Bronchial epithelial cell (primary cell): ENCODE measurements at places on chromosomes 13 and 19. TPM values are rescaled to one million over a fixed set of nuclear protein-coding genes. Genes with fewer than 3 reads are reported as not detected.
A peak's percentile ranks its signal among the peaks of the same experiment; 100 is the strongest.

Gene SERTAD1
- 35.7 and 41.6 TPM in 2 replicates for total RNA-seq

Gene ILF3
- 85.8 and 97.4 TPM in 2 replicates for total RNA-seq

Gene TMEM259
- 54.8 and 65.9 TPM in 2 replicates for total RNA-seq

Gene DCT
- total RNA-seq = under 0.01 TPM in 1 of 2 replicates, not detected in the other

Gene NFIX
- total RNA-seq = 5.4 and 5.8 TPM in 2 replicates

GRCh38 chr19:10315335-10316214 is at the start of gene FDX2:
FDX2 (minus strand) TSS chr19:10316015; CDS start chr19:10315996, 19 bp downstream.
- peak; percentile 65 for DNase-seq

- no peak for DNase-seq
Observed at GRCh38 chr19:18291019-18291524, 9.7 kb upstream of the JUND start.

DNA sequence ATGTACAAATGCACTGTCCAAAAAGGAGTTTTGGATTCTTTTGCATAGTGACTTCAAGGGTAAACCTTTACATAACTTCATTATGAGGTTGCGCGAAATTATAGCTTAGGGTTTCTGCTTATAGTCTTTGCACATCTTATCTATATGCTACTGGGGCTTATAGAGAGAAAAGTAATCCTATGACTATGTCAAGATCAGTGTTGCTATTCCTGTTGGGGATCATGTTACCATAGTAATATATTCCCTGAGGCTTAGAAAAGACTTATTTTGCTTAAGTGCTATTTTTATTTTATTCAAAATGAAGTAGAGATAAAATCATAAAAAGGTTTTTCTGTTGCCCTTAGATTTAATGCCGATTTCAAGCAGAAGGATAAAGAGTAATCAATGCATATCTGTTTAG is 14.7 kb upstream of the POSTN start:
- no peak for DNase-seq

DNA sequence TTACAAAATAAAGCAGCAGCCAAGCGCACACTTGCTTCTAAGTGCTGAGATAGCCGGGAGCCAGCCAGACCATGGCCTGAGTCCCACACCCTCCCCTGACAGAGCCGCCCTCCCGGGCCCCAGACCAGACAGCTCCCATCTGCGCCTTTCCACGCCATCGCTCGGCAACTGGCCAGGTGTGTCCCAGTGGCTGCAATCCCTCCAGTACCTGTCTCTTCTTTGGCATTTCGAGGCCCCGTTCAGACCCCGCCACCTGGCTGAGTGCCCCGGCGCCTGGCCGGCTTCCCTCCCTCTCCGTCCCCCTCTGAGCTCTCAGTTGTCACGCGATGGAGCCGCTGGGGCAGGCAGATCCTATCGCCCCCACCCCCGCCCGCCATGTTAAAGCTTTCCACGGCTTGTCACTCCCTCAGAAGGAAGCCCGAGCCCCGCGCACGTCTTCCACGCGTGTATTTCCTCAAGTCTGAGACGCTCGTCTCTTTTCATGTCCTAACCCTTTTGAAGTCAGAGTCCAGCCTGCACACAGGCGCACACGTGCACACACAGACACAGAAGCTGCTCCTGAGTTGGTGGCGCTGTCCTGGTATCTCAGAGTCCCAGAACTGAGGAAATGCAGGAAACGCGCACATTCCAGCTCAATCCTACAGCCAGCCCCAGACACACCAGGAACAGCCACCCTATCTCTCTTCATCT is 7.9 kb downstream of the MLLT1 start:
- DNase-seq = no peak

- DNase-seq = no peak
Observed at GRCh38 chr19:1067341-1067957, 482 bp downstream of the ARHGAP45 start.

- DNase-seq = no peak
Observed at GRCh38 chr13:51168623-51169022, 53.6 kb upstream of the FAM124A start.

DNA sequence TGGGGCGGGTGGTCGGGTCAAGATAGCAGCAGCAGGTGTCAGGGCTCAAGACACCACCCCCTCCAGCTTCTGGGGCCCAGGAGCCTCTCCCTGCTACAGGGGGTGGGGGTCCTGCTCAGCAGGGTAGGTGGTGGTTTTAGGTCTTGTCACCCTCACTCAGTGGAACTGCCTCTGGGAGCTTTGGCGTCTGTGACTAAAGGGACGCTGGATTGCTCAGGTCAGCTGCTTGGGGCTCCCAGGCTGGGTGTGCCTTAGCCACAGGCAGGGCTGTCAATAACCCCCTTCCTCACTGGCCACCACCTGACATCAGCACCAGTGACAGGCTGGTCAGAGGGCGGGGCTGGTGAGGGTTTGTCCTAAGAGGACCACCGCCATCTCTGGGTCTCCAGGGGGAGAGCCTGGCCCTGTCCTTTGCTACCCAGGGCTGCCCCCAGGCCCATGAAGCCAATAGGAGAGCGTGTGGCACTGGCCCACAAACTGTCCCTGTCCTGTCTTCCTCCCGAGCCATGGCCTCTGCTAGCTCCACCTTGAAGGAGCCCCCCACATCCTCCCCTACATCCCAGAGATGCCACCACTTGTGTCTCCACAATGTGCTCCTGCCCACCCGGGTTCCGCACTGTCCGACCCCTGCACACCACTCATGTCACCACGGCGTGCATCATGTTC is 36.4 kb downstream of the MAU2 start:
- DNase-seq = no peak

DNA sequence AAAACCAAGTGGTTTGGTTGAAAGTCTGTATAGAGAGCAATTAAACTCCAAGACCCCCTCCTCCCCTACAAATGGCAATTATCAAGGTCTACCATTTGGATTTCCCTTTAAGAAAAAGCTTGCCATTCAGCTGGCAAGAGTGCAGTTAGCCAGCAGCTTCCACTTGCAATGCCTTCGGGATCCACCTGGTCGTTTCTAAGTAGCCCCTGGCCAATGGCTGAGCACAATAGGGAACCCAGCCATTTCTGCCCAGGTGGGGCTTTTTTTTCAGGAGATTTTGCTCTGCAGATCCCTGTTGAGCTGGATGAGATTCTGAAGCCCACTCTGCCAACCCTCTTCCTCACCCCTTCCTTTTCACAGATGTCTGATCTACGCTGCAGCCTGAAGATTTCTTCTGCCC is 26.3 kb downstream of the TGDS start:
- DNase-seq = no peak

DNA sequence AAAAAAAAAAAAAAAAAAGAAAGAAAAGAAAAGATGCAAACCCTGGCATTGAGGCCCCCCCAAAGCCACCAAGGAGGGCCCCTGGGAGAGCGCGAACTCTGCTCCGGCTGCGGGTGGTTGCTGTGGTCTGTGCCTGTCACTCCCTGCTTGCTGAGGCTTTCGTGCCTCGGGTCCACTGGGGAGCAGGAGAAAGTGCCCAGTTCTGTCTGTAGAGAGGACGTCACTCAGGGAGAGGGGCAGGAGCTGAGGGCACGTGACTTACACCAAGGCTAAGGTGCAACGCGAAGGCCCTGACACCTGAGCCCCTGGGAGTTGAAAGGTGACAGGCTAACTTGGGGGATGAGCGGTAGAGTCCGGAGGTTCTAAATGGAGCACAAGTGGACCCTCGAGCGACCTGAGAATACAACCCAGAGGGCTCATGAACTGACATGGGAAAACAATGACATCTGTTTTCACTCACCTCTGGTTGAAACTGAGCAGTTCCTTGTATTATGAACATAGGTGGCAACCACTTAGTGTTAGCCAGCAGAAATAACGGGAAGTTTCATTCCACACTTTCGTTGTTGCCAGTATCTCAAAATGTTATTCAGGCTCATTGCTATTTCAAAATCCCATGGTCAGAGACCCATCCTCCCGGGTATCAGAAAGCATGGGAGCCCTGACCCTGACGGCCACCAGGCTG is 69.2 kb upstream of the TM9SF2 start:
- DNase-seq = no peak

GRCh38 chr19:3698974-3699740 is 1.1 kb downstream of the PIP5K1C start:
- DNase-seq = peak; percentile 15
